G401 (cell line): ENCODE measurements at places on chromosomes 16 and 17.

DNA sequence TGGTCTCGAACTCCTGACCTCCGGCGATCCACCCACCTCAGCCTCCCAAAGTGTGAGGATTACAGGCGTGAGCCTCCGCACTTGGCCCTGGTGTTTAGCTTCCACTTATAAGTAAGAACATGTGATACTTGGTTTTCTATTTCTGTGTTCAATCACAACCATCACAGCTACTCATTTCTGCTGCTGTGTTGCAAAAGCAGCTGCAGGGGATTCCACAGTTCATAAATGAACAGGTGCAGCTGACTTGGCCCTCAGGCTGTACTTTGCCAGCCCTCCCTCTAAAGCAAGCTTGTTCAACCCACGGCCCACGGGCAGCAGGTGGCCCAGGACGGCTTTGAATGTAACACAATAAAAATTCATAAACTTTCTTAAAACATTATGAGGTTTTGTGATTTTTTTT is 79.2 kb downstream of the SLC39A11 start:
- DNase-seq, result no peak

- DNase-seq, result no peak
Observed at GRCh38 chr17:44906010-44906646, 6.9 kb upstream of the EFTUD2 start.

DNA sequence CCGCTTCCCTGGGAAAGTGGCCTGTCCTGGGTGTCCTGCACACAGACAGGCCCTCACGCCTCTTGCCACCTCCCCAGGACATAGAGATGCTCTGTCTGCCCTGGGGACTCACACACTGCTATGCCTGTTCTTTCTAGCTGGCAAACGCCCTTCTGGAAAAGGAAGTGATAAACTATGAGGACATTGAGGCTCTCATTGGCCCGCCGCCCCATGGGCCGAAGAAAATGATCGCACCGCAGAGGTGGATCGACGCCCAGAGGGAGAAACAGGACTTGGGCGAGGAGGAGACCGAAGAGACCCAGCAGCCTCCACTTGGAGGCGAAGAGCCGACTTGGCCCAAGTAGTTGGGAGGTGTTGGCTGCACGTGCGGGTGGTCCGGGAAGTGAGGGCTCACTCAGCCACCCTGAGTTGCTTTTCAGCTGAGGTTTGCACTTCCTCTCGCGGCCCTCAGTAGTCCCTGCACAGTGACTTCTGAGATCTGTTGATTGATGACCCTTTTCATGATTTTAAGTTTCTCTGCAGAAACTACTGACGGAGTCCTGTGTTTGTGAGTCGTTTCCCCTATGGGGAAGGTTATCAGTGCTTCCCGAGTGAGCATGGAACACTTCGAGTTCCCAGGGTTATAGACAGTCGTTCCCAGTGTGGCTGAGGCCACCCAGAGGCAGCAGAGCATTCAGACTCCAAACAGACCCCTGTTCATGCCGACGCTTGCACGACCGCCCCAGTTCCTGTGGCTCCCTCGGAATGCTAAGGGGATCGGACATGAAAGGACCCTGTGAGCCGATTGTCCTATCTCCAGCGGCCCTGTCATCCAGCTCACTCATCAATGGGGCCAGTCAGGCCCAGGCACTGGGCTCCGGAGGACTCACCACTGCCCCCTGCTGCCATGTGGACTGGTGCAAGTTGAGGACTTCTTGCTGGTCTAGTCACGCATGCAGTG is 3.5 kb upstream of the RPL13 start:
- peak; percentile 55 for DNase-seq

DNA sequence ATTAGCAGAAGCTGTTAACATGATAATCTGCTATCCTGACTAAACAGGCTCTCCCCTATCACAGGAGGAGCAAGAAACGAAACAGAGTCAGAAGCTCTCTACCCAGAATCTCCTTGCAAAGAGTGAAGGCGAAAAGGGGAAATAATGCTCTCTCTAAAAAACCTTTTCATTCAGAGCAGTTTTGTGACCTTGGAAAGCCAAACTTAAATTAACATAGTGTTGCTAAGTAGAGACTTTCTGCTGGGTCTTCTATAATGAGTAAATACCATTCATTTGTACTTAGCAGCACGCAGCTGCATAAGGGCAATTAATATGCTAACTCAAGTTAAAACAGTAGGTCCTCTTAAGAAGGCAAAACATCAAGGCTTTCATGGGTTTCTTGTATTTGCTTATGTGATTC is 101.7 kb upstream of the GPR139 start:
- DNase-seq, result no peak

- no peak for DNase-seq
Observed at GRCh38 chr17:2067608-2068024, 12.7 kb downstream of the HIC1 start.

GRCh38 chr17:79064026-79064425 is 10.6 kb upstream of the ENGASE start:
- no peak for DNase-seq

DNA sequence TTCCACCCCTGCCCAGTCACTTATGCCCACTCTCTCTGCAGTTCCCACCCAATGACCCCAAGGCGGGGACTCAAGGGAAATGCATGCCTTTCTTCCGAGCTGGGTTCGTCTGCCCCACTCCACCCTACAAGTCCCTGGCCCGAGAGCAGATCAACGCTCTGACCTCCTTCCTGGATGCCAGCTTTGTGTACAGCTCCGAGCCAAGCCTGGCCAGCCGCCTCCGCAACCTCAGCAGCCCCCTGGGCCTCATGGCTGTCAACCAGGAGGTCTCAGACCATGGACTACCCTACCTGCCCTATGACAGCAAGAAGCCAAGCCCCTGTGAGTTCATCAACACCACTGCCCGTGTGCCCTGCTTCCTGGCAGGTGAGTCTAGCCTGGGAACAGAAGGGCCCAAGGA is 13.8 kb downstream of the LPO start:
- no peak for DNase-seq

DNA sequence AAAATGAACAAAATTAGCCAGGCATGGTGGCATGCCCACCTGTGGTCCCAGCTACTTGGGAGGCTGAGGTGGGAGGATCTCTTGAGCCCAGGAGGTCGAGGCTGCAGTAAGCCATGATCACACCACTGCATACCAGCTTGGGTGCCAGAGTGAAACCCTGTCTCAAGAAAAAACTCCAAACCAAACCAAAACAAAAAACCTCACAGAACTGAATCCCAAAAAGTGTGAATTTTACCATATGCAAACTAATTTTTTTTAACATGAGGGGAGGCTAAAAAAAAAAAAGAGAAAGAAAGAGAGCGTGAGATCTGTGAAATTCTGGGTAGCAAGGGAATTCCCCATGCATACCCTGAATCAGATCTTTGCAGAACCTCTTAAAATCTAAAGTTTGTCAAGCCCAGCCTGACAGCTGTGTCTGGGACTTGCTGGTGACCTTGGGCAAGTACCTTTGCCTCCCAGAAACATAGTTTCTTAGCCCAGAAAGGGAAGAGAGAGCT is 17.1 kb upstream of the CDH1 start:
- no peak for DNase-seq

DNA sequence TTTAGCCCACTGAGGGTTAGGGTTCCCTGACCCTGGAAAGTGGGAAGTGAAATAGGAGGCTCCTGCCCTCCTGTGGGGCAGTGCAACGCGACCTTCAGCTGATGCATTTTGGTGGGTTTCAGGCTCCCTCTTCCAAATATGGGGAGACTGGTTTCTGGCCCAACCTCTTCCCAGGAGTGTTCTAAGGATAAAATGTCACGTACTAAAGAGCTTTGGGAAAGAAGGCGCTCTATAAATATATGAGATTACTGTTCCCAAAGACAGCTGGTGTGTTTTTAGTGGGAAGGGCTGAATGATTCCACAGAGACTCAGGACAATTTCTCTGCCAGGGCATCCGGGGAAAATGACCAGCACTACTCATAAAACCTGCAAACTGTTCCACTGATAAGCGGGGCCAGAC is 9.8 kb downstream of the SLC35B1 start:
- no peak for DNase-seq

DNA sequence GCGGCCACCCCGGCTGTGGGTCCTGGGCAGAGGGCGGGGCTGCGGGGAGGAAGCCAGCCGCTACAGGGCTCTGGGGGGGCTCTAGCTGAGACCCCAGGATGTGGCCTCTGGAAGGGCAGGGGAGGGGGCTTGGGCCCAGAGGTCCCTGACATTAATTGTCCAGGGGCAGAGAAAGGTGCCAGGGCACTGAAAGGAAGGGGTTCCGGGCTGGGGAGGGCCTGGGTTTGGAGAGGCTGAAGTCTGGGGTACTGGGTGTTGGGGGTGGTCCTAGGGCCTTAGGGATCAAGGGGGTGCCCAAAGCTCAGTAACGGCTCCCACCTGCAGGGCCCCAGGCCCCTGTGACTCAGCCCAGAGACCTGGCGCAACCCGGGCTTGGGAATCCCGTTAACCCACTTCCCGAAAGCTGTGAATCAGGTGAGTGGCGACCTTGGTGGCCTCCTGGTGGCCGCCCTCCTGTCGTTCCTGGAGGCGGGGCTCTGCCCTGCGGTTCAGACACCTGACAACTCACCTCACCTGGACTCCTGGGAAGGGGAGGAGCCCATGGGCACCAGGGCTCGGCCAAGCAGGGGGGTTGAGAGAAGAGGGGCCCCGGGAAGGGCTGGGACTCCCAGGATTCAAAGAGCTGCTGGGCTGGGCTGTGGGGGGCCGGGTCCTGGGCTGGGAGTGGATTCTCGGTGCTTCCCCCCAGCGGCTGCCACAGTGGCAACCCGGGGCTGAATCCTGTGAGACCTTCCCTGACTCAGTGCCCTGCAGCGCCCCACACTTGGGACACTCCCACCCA is 465 bp upstream of the PRSS22 start:
- no peak for DNase-seq

- DNase-seq, result no peak
Observed at GRCh38 chr17:20259668-20260067, 207.7 kb downstream of the LGALS9B start.
